ENCODE measurements at places on chromosomes 2 and 18. TPM values are rescaled to one million over a fixed set of nuclear protein-coding genes. Genes with fewer than 3 reads are reported as not detected.

DNA sequence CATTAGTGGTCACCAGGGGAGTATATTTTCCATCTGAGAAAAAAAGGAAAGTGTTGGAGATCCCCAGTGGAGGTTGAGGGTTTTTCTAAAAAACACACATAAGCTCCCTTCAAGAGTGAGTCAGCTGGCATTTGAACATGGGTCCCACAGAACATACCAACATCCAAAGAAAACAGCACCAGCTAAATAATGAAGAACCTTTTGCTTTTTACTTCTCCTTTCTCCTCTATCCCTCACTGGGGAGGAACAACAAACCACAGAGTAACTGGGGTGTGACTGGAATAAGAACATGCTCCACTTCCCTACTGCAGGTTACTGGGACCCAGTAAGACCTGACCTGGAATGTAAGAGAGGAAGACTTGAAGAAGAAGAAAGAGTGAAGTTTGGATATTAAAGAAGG is 56.5 kb upstream of the RAPH1 start:
- no peaks in the 10 kb centered on the region for H3K27me3 ChIP-seq
- peaks cover 5% of the 10 kb centered on the region for H3K36me3 ChIP-seq

DNA sequence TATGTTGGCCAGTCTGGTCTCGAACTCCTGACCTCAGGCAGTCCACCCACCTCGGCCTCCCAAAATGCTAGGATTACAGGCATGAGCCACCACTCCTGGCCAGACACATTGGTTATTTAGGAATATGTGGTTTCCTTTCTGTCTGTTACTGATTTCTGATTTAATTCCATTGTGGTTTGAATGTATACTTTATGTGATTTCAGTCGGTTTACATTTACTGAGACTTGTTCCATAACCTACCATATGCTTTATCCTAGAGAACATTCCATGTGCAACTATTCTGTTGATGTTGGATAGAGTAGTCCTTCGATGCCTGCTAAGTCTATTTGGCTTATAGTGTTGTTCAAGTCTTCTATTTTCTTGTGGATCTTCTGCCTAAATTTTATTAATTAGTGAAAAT is 1.6 kb upstream of the CCL20 start:
- DNase-seq, result no peak
- peaks cover 20% of the 10 kb centered on the region for H3K4me1 ChIP-seq

Gene CKAP2L
- 42.5 TPM for total RNA-seq

Gene HOXD1
- total RNA-seq, result not detected

Gene PTPRN
- total RNA-seq, result not detected
